Subcutaneous preadipocyte (primary cell): ENCODE measurements at places on chromosomes 6 and 20. TPM values are rescaled to one million over a fixed set of nuclear protein-coding genes. Genes with fewer than 3 reads are reported as not detected.

Gene CNKSR3
- total RNA-seq = 2.9 and 4.9 TPM in 2 replicates

Gene BAG2
- 18.7 and 24.4 TPM in 2 replicates for total RNA-seq

Gene HELZ2
- total RNA-seq = 21.3 and 35.6 TPM in 2 replicates

Gene BMP5
- total RNA-seq = under 0.01 and 0.37 TPM in 2 replicates

Gene MYB
- total RNA-seq = under 0.01 TPM in 2 replicates

Gene LCA5
- 2.9 TPM in 2 replicates for total RNA-seq

Gene PPDPF
- 58.6 and 66.9 TPM in 2 replicates for total RNA-seq

Gene TBC1D20
- 25.0 and 28.2 TPM in 2 replicates for total RNA-seq

Gene AP5S1
- 20.5 and 21.7 TPM in 2 replicates for total RNA-seq

Gene TMX4
- 24.6 and 27.6 TPM in 2 replicates for total RNA-seq

Gene TFAP2D
- total RNA-seq = not detected in 2 replicates

Gene IFT52
- total RNA-seq = 30.5 and 38.3 TPM in 2 replicates

Gene C20orf202
- total RNA-seq = not detected in 2 replicates

Gene GINS1
- total RNA-seq = 8.1 and 17.0 TPM in 2 replicates

Gene RAB23
- 30.5 and 45.5 TPM in 2 replicates for total RNA-seq

Gene ORC3
- 29.4 and 34.2 TPM in 2 replicates for total RNA-seq

Gene ATAT1
- 3.3 and 4.1 TPM in 2 replicates for total RNA-seq

Gene CFAP206
- 0.20 and 0.37 TPM in 2 replicates for total RNA-seq

Gene DLL1
- 0.73 and 0.78 TPM in 2 replicates for total RNA-seq

Gene TP53TG5
- total RNA-seq = not detected in 2 replicates

Gene ELOVL2
- total RNA-seq = under 0.01 and 0.39 TPM in 2 replicates

Gene C6orf52
- total RNA-seq = 0.59 and 1.1 TPM in 2 replicates

Gene GJA1
- total RNA-seq = 71.7 and 82.3 TPM in 2 replicates

Gene ME1
- total RNA-seq = 14.3 and 23.5 TPM in 2 replicates

Gene LTB
- not detected in 2 replicates for total RNA-seq

Gene LRP11
- total RNA-seq = 47.3 and 50.0 TPM in 2 replicates

Gene ARHGAP18
- total RNA-seq = 27.6 and 50.2 TPM in 2 replicates

Gene OXT
- total RNA-seq = 0.39 TPM in 1 of 2 replicates, not detected in the other

Gene EFCAB8
- under 0.01 TPM in 2 replicates for total RNA-seq

Gene PLCB4
- 0.78 and 1.5 TPM in 2 replicates for total RNA-seq

Gene SOX18
- not detected in 2 replicates for total RNA-seq

Gene HSD17B8
- total RNA-seq = 5.3 and 7.0 TPM in 2 replicates

Gene GRM1
- total RNA-seq = under 0.01 TPM in 2 replicates

Gene EYA2
- 0.37 TPM in 1 of 2 replicates, not detected in the other for total RNA-seq

Gene BNIP5
- total RNA-seq = not detected in 2 replicates

Gene PACRG
- total RNA-seq = 0.37 and 0.78 TPM in 2 replicates

Gene SPATA25
- total RNA-seq = 1.4 and 1.5 TPM in 2 replicates

Gene RBM24
- total RNA-seq = 0.59 TPM in 1 of 2 replicates, not detected in the other

Gene HSPA12B
- total RNA-seq = 0.98 and 1.8 TPM in 2 replicates

Gene OTOR
- total RNA-seq = not detected in 2 replicates

Gene RFX6
- not detected in 2 replicates for total RNA-seq

Gene ERVFRD-1
- total RNA-seq = not detected in 2 replicates

Gene GJA10
- not detected in 2 replicates for total RNA-seq

Gene DEFB124
- not detected in 2 replicates for total RNA-seq

Gene TBXT
- total RNA-seq = not detected in 2 replicates

Gene TGM3
- not detected in 2 replicates for total RNA-seq

Gene CDH4
- total RNA-seq = under 0.01 and 2.5 TPM in 2 replicates

Gene PDCD2
- total RNA-seq = 65.0 and 85.4 TPM in 2 replicates

Gene TENT5A
- total RNA-seq = 23.7 and 30.1 TPM in 2 replicates

Gene ADTRP
- 1.8 and 4.0 TPM in 2 replicates for total RNA-seq
